Stimulated activated CD8-positive, alpha-beta memory T cell treated with anti-CD3 and anti-CD28 coated beads, Interleukin-12 subunit alpha, Interleukin-12 subunit beta, amount 100 ng/mL, for 1 hour (primary cell): ENCODE measurements at places on chromosomes 2 and 18.
A peak's percentile ranks its signal among the peaks of the same experiment; 100 is the strongest.

DNA sequence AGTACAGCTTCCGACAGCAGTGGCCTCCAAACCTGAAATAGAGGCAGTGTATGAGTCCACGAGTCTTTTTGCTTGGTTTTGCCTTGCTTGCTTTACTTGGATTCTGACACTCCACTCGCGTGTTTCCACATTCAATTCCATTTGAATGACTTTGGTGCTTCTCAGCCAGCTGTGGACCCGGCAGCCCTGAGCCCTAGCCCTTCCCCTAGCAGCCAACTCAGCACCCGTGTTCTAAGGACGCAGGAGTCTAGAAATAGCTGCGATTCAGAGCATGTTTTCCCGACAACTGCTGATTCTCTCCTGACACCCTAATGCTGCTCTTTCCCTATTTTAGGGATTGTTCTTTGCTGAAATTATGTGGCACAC is 20.6 kb downstream of the LRRFIP1 start:
- DNase-seq: no peak

GRCh38 chr2:120391911-120392665 is 46.2 kb downstream of the INHBB start:
- no peak for DNase-seq

DNA sequence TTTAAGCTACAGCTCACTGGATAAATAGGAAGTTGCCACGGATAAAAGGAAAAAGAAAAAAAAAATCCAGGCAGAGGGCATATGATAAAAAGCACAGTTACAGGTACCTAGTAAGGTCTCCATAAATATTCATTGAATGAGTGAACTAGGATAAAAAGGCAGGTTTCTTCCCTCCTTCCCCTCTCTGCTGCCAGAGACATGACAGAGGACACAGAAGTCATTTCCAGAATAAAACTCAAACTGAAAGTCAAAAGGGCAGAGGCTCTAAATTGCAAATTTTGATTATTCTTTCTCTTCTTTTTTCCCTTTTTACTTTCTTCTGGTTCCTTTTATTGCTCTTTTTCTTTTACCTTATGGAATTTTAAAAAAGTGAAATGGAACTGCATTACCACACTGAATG is 7.7 kb downstream of the CD302 start:
- no peak for DNase-seq

DNA sequence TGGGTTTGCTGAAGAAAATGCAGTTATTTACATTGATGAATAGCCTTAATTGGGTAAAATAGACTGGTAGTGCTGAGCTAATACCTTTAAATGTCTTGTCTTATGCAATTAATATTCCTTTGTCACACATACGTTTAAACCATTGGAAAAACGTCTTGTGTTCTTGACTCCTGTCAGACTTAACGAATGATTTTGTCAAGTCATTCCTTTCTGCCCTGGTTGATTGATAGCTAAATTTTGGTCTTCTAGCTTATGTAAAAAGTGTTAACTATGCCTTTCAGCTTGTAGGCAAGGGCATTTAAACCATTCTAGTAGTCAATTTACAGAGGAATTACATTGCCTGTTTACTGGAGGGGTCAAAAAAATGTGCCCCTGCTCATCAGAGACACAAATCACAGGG is 105.8 kb upstream of the LRRTM1 start:
- DNase-seq: no peak

DNA sequence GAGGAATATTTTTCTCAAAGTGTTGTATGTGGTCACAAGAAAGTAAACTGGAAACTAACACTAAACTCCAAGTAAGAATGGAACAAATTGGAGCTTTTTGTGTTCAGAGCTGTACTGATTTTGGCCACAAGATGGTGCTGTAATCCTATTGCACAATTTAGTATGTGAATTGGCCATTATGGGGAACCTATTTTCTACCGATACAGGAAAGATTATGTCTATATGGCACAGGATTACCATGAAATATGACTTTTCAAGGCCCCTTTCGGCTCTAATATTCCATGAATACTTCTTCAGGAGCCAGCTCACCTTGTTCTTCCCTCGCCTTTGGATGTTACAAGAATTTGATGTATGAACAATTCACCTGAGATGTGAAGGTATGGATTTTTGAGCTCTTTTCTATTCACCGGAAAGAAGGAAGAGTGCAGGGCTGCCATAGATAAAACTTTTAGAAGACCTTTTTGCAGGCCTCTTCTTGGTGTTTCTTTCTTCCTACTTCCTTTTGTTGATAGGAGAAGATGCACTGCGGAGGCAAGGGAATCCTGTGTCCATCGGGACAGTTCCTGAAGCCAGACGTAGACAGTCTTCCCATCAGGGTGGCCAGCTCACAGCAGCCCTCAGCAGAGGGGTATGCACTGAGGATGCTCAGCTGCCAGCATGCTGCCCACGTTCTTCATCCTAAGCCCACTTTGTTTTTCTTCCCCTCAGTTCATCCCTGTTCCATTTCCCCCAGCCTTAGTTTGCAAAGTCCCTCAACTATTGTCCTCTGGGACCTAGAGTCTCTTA is 13.3 kb downstream of the MRPL44 start:
- DNase-seq: peak; percentile 43

DNA sequence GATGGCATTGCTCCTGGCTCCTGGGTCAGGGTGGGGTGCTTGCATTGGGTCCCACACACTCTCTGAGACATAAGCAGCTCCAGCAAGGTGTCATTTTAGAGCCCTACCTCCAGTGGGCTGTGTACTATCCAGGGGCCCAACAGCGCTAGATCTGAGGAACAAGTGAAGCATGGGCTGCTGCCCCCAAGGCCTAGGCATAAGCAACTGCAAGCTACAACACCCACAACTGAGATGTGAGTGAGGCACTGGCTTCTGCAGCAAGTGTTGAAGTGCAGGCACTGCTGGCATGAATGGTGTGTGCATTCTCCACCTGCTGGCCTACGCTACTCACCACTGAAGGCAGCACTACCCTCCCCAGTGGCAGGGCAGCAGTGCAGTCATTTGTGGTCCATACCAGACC is 81.0 kb upstream of the STK39 start:
- no peak for DNase-seq

DNA sequence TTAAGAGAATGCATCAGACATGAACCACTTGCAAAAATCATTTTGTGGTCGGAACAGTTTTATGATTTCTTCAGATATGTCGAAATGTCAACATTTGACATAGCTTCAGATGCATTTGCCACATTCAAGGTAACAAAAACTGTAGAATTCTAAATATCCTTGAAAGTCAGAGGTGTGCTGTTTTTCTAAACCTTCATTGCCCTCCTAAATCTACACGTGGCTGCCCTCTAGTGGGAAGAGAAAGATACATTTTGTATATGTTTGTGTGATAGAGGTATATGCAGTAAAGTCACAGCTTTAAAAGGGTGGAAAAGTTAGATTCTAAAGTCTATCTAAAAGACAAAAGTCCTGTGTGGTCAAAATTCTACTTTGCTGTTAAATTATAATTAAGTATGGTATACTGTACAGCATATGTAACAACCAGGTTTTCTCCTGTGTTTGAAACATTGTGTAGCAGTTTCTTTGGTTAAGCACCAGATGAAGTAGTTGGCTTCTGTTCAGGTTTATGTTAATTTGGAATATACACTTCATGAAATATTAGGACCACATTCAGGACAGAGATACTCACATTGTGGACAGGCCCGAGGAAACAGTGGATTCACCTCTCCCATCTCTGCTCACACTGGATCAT is 65.9 kb upstream of the ITM2C start:
- DNase-seq: peak; percentile 19

DNA sequence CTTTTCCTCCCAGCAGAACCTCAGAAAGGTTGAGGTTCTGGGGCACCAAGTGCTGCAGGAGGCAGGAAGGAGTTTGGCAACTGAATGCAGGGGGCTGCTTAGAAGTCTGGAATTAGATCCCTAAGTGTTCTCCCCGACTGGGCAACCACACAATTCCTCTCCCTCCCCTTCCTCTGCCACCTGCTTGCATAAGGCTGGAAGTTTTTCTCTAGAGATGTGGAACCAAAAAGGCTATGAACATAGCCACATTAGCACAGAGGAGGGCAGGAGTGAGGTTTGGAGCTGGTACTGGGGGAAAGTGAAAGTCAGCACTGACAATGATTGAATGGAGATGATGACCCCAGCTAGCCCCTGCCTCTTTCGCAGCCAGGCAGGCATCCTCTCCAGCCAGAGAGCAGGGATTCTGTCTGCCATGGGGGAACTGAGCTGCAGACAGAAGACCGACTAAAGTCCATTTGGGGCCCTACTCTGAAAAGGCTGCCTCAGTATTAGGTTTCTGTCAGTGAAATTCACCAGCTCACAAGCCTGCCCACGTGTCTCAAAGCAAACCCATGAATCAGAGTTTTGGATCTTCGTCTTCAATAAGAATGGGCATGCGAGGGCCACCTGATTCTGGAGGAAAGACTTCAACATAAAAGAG is 87.9 kb upstream of the ITGA6 start:
- no peak for DNase-seq

GRCh38 chr2:109031476-109032228 is 42.6 kb upstream of the EDAR start:
- peak; percentile 50 for DNase-seq

DNA sequence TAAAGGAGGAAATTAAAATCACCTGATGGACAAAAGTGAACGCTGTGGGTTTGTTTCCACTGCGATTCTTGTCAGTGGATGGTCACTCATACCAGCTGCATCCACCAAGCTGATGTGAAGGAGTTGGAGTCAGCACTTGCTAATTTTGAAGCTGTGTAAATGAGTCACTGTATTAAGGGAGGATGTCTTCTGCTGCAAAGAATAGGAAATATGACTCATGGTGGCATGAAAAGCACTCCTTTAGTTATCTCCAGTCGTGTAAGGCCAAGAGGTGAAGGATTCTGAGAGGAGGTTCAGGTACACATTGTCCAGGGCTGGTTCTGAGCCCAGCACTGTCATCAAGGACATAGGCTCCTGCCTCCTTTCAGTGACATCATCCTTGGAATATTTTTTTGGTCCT is 71.7 kb upstream of the SKOR2 start:
- DNase-seq: no peak

- no peak for DNase-seq
Measured at GRCh38 chr2:68463287-68463877, 3.7 kb downstream of the FBXO48 start.

GRCh38 chr18:48635806-48636205 is 97.0 kb downstream of the CTIF start:
- DNase-seq: no peak

DNA sequence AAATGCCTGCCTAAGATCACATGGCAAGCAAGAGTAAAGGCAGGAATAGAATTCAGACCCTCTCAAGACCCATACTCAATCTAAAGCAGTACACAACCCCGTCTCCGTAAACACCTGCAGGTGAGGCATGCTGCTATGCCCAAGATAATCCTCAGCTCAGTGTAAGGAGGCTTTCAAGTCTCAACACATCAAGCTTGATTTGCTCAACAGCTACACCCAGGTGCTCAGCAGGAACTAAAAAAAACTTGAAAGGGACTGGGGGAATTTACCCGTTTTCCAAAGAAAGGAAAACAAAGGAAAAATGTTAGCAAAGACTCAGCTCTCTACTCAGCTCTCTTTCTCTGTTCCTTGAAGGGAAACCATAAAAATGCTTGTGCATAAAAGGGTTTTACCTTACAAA is 301.8 kb downstream of the C1D start:
- DNase-seq: no peak
